ENCODE measurements at places on chromosomes 11 and 22. TPM values are rescaled to one million over a fixed set of nuclear protein-coding genes. Genes with fewer than 3 reads are reported as not detected.

The LRRC4C gene
- 0.42 TPM for total RNA-seq

The DENND6B gene
- 1.2 TPM for total RNA-seq

GRCh38 chr11:80587906-80588305 lies 1147.1 kb upstream of the TENM4 start:
- H3K4me3 ChIP-seq = no peak overlapping the region
- H3K27ac ChIP-seq = no peak overlapping the region
- no peak for DNase-seq
- no peaks in the 10 kb centered on the region for H3K36me3 ChIP-seq

The TEX12 gene
- total RNA-seq = not detected

- no peaks in the 10 kb centered on the region for H3K27me3 ChIP-seq
- DNase-seq = no peak
- H3K27ac ChIP-seq = peak overlapping the region; percentile 85
- no peak overlapping the region for H3K4me3 ChIP-seq
Measured at GRCh38 chr11:14539982-14540421, 19.8 kb upstream of the PSMA1 start.

DNA sequence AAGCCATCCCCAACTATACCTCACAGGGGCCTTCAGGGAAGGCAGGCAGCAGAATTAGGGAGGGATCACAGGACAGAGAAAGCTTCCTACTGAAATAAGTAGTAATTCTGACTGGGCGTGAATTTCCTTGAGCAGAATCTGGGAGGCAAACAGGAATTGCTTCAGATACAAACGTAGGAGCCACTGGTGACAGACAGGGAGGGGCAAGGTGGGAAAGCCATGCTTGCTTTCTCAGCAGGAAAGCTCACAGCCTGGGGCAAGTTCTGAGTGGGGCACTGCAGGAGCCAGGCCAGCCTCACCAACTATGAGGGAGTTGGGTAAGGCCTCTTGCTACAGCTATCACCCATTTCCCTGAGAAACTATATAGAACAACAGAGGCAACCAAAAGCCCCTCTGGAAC lies 43.6 kb downstream of the ARHGAP32 start:
- no peak overlapping the region for H3K27ac ChIP-seq
- H3K4me3 ChIP-seq = no peak overlapping the region
- no peaks in the 10 kb centered on the region for H3K4me1 ChIP-seq
- H3K36me3 ChIP-seq = no peaks in the 10 kb centered on the region
- DNase-seq = no peak
- no peaks in the 10 kb centered on the region for H3K27me3 ChIP-seq

The STX3 gene
- 7.0 TPM for total RNA-seq
